ENCODE measurements at places on chromosomes 2 and 18.

- no peak for DNase-seq
Observed at GRCh38 chr18:80041424-80041823, 7.2 kb downstream of the RBFA start.

DNA sequence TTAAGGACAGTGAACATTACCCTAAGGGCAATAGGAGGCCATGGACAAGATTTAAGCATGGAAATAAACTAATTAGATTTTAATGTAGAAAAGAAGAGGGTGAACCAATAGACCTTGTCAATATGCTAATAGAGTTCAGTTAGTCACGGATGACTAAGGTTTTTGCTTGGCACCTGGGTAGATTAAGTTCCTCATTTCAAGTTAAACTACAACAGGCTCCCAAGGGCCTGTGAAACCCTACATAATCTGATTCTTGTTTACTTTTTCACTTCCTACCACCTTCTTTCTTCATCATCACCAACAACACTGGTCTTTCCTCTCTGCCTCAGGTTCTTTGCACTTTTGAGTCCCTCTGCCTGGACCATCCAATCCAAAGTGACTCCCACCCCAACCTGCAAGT lies 14.8 kb downstream of the SP110 start:
- DNase-seq, result no peak

- peak; percentile 44 for DNase-seq
Observed at GRCh38 chr18:36075862-36076587, 8.7 kb upstream of the RPRD1A start.

DNA sequence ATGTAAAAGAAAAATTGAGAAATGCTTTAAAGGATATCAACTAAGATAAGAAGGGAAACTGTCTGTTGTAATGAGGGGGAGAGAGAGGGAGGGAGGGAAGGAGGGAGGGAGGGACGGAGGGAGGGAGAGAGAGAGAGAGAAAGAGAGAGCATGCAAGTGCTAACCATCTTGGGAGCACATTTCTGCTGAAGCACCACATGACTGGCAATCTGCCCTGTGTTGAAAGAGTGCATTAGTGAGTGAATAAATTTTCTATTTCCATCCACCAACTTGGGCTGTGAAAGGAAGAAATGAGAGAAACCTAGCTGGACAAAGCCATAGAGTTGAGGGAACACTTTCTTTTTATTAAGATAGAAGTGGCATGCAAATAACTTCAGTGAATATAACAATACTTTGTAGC lies 110.7 kb downstream of the TMX3 start:
- peak; percentile 51 for DNase-seq

DNA sequence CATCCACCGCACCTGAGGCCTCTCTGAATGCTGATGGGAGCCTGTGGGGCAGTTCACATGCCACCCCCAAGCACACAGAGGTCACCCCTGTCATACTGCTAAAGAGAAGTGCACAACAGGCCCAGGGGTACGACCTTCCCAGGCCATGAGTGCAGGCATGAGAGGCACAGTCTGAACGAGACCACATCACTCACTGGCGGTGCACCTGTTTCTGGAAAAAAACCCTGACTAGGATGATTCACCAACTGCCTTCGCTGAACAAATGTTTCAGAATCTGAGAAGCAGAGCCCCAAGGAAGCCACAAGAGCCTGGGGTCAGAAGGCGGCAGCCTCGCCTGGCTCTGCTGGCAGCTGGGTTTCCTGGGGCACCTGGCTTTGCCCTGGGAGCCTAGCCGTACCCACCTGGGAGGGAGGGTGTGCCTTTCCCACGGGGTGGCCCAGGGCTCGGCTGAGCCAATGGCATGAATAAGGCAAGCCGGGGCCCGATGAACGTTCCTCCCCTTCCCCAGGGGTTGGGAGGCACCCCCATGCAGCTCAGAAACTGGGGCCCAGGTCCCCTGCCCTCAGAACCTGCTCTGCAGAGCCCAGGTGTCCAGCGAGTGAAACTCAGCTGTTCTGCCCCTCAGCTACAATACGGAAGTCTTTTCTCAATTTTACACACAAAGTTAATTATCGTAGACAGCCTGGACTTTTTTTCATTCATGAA lies 73.8 kb downstream of the HDAC4 start:
- no peak for DNase-seq

DNA sequence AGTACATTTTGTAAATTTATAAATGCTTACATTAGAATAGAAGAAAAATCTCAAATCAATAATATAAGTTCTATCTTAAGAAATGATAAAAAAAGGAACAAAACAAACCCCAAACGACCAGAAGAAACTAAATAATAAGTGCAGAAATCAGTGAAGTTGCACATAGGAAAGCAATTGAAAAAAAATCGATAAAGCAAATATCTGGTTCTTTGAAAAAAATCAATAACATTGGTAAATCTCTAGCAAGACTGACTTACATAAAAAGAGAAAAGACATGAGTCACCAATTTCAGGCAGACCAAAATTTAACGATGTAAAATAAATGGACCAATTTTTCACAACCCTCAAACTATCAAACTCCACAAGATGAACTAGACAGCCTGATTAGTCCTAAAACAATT lies 249.9 kb upstream of the HDAC4 start:
- no peak for DNase-seq

GRCh38 chr2:127054996-127055785 lies 51.8 kb downstream of the BIN1 start:
- no peak for DNase-seq

DNA sequence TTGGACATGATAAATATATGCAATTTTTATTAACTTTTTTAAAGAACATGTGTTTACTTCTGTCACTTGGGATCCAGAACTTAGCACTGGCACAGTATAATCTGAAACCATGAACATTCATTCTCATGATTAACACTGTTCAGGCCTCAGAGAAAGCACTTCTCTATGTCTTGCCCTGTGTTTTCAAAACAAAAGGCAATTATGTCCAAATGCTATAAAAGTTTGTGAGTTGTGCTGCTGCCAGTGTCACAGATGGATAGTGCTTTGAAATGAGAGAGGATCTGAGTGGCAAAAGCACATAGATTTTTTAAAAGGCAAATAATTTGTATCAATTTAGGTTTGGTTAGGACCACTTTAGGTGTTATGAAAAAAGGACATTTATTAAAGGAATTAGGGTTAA lies 470.5 kb upstream of the FAM98A start:
- DNase-seq, result no peak

DNA sequence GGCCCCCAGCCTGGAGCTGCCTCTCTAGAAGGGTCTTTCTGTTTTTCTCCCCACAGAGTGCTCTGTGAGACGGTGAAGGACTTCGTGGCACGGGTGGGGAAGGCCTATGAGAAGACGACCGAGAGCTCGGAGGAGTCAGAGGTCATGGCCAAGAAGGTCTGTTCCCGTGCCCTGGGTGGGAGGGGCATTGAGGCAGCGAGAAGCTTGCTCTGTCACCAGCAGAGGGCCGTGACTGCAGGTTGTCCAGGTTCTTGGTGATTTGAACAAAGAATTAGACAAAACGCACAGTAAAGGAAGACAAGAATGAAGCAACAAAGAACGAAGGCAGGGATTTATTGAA lies 93.9 kb downstream of the DGKD start:
- no peak for DNase-seq

GRCh38 chr2:62597323-62597722 lies 91.3 kb upstream of the TMEM17 start:
- peak; percentile 95 for DNase-seq

GRCh38 chr18:6370410-6370809 lies 44.3 kb downstream of the L3MBTL4 start:
- no peak for DNase-seq

GRCh38 chr2:38264396-38265221 lies 112.5 kb downstream of the ATL2 start:
- DNase-seq, result peak; percentile 77

DNA sequence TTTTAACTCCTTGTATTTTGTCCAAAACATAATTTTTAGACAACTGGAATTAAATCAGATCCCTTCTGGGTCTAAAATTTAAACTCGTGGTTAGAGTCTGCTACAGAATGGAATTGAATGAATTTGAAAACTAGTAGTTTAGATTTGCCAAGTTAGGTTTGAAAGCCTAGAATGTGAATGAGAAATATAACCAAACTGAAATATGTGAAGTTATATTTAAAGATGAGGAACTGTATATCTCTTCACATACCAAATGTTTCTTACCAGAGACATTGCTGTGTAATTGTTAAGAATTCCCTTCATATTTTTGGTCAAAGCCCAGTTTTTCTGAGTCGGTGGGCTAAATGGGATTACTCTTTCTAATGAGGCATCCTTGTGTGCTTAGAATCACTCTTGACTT lies 74.2 kb downstream of the LPIN1 start:
- DNase-seq, result no peak

DNA sequence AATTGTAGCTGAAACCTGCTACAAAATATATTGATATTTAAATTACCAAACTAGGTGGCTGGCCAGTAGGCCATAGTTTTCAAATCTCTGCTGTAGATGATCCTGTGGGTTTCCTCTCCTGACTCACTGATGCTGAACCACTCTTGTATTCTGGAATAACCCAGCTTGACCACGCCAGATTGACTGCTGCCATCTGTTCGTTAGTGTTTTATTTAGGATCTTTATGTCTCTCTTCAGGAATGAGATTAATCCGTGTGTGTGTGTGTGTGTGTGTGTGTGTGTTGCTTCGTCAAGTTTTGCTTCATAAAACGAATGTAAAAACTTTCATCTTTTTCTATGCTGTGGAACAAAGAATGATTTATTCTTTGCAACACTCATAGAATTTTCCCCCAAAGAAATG lies 187.1 kb downstream of the DYSF start:
- DNase-seq, result no peak

DNA sequence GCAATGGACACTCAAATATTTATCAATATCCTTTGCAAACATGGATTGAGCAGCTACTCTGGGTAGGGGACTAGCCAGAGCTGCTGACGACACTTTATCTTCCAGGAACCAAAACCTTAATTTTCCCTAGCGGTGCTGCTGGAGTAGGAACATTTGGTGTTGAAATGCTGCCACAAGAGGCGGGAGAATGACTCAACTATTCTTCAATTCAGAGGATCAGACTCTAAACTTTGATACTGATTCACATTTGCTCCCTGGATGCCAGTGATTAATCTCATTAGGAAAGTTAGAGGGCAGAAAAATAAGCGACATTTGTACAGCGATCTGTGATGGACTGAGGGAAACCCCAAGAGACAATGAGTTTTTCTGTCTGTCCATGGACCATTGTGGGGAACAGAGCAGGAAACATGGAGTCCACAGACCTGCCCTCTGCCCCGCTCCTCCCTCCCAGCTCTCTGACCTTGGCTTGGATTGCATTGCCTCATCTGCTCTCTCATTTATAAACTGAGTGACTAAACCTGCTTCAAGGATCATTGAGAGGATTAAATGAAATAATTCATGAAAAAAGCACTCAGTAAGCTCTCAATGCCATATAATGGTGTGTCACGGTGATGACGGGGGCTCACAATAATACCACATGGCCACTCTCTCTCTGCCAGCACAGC lies 12.6 kb upstream of the EPB41L3 start:
- no peak for DNase-seq

Data from fibroblast of skin of left quadriceps (primary cell).